ENCODE measurements at places on chromosomes 4 and X.

- no peak overlapping the region for H3K27ac ChIP-seq
- no peaks in the 10 kb centered on the region for H3K4me1 ChIP-seq
- H3K4me3 ChIP-seq, result no peak overlapping the region
- H3K27me3 ChIP-seq, result no peaks in the 10 kb centered on the region
- DNase-seq, result no peak
These were observed 1993.8 kb downstream of the ARAP2 start for GRCh38 chr4:34250562-34250961.

DNA sequence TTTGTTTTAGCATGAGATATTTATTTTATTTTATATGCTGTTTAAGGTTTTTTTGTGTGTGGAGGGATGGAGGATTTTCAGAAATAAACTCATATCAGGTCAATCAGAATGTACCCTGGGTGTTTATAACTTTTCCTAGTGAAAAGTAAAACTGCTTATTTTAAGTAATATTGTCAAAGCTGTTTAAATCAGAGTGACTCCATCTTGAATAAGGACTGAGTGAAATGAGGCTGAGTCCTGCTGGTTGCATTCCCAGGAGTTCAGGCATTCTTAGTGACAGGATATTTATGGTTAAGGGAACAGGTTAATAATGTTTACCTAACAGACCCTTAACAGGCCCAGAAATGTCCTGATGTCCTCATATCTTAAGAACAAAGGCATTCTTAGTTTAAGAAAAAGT lies 1160.9 kb upstream of the PCDH7 start:
- no peak for DNase-seq
- no peaks in the 10 kb centered on the region for H3K36me3 ChIP-seq
- H3K4me1 ChIP-seq, result no peaks in the 10 kb centered on the region
- H3K4me3 ChIP-seq, result no peak overlapping the region
- no peak overlapping the region for H3K27ac ChIP-seq

GRCh38 chrX:116801943-116802342 lies 339.2 kb upstream of the CT83 start:
- H3K27me3 ChIP-seq, result no peaks in the 10 kb centered on the region
- DNase-seq, result no peak
- H3K4me3 ChIP-seq, result no peak overlapping the region
- no peaks in the 10 kb centered on the region for H3K36me3 ChIP-seq
- no peaks in the 10 kb centered on the region for H3K4me1 ChIP-seq

DNA sequence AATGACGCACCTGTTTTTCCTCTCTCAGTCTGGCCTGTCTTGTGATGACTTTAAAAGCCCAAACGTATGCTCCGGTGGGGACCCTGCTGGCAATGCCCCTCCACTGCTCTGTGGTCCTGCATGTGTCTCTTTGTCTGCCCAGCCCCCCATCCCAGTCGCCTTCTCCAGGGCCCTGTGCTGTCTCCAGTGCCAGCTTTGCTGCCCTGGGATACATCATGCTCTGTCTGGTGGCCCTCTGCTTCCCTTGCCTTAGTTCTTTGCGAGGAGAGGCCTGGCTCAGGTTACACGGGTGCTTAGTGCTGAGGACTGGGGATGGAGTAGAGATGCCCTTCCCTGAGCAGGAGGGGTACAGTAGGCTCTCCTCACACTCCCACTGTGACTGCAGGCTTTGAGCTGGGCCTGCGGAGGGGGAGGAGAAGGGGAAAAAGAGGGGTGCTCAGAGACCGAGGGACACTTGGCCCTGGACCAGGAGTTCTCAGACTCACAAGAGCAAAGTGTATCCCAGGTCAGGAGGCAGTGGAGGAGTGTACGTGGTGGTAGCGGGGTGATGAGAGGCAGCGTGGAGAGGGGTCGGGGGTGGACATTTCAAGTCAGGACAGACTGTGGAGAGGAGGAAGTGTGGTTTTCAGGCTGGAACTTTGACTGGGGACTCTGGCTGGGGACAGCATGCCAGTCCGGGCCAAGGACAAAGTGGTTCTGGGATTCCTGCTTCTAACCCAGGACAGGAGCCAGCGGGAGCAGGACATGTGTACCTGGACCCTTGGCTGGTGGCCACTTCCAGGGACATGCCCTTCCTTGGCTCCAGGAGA lies 2.8 kb downstream of the APLN start:
- H3K36me3 ChIP-seq, result no peaks in the 10 kb centered on the region
- no peak for DNase-seq
- H3K27me3 ChIP-seq, result no peaks in the 10 kb centered on the region
- no peak overlapping the region for H3K4me3 ChIP-seq
- H3K27ac ChIP-seq, result no peak overlapping the region

DNA sequence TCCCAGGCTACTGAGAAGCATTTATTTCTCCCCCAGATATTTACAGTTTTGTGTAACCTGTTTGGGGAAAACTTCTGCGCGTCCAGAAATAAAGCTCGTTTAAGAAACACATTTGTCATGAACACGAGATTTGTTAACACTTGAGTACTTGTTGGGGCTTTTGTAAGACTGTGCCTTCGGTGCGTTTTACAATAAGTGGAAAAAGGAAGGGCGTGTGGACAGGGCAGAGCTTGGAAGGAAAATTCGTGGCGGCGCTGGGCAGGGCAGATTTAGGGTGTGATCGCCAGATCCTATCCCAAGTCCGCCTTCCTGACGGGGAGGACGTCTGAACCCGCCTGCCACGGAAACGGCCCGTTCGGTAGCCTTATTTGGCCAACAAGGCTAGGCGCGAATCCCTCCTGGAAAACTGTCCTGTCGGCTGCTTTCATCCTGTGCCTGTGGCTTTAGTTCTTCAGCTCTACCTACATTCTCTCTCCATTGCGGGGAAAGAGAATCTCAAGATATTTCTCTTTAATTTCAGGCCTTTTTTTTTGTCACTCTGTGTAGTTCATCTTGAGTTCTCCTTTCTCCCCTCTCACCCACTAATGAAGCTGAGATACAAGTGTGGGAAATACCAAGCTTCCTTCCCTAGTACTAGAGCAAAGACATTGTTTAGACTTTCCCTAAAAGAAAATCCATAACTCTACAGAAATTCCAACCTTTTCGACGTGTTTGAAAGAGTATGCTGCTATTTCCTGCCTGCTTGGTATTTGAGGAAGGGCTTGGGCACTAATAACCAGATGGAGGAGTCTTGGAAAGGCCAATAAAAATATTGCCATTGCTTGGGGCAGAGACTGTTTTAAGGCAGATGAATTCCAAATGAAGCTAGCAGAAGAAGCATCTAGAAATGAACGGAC lies 982 bp downstream of the PDLIM5 start:
- no peaks in the 10 kb centered on the region for H3K27me3 ChIP-seq
- H3K36me3 ChIP-seq, result peaks cover 3% of the 10 kb centered on the region
- H3K4me3 ChIP-seq, result peak overlapping the region; percentile 94

GRCh38 chr4:169815606-169816005 lies 57.9 kb upstream of the HPF1 start:
- no peaks in the 10 kb centered on the region for H3K27me3 ChIP-seq
- H3K4me1 ChIP-seq, result no peaks in the 10 kb centered on the region
- DNase-seq, result no peak
- no peak overlapping the region for H3K4me3 ChIP-seq
- H3K36me3 ChIP-seq, result no peaks in the 10 kb centered on the region
- H3K27ac ChIP-seq, result no peak overlapping the region

- H3K27me3 ChIP-seq, result no peaks in the 10 kb centered on the region
- H3K27ac ChIP-seq, result no peak overlapping the region
- DNase-seq, result no peak
- H3K4me3 ChIP-seq, result no peak overlapping the region
- H3K4me1 ChIP-seq, result no peaks in the 10 kb centered on the region
- no peaks in the 10 kb centered on the region for H3K36me3 ChIP-seq
These were observed 58.1 kb upstream of the HOPX start for GRCh38 chr4:56739066-56739777.

GRCh38 chr4:150769845-150770244 lies 187.9 kb downstream of the MAB21L2 start:
- no peak for DNase-seq
- H3K4me1 ChIP-seq, result no peaks in the 10 kb centered on the region
- no peak overlapping the region for H3K4me3 ChIP-seq
- no peak overlapping the region for H3K27ac ChIP-seq

DNA sequence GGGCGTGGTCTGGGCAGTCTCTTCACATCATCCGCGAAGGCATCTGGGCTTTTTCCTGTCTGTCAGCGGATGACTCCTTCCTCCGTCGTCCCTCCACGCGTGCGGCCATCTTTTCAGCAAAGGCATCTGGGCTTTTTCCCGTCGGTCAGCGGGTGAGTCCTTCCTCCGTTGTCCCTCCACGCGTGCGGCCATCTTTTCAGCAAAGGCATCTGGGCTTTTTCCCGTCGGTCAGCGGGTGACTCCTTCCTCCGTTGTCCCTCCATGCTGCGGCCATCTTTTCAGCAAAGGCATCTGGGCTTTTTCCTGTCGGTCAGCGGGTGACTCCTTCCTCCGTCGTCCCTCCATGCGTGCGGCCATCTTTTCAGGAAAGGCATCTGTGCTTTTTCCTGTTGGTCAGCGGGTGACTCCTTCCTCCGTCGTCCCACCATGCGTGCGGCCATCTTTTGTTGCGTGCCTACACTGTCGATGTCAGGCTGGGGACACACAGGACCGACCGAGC lies 12.3 kb upstream of the TMEM271 start:
- no peak for DNase-seq
- no peak overlapping the region for H3K27ac ChIP-seq
- H3K4me1 ChIP-seq, result no peaks in the 10 kb centered on the region
- no peaks in the 10 kb centered on the region for H3K27me3 ChIP-seq

DNA sequence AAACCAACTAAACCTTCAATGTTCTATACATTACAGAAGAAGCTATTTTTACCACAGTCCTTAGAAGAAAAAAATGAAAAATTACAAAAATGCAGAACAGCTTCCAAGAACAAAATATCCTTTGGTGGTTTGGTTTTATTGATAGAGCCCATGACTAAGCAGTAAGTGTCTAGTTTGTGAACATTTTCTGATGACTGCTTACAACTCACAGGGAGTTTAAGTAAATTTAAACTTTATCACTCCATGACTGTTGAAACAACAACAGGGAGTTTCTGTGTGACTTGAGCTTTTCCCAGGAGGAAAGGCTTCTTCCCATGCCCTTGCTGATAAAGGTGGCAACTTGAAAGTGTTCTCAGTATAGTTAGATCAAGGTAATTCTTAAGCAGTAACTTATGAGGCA lies 2.9 kb downstream of the PF4 start:
- no peaks in the 10 kb centered on the region for H3K27me3 ChIP-seq
- H3K27ac ChIP-seq, result no peak overlapping the region
- no peak overlapping the region for H3K4me3 ChIP-seq
- H3K4me1 ChIP-seq, result no peaks in the 10 kb centered on the region

DNA sequence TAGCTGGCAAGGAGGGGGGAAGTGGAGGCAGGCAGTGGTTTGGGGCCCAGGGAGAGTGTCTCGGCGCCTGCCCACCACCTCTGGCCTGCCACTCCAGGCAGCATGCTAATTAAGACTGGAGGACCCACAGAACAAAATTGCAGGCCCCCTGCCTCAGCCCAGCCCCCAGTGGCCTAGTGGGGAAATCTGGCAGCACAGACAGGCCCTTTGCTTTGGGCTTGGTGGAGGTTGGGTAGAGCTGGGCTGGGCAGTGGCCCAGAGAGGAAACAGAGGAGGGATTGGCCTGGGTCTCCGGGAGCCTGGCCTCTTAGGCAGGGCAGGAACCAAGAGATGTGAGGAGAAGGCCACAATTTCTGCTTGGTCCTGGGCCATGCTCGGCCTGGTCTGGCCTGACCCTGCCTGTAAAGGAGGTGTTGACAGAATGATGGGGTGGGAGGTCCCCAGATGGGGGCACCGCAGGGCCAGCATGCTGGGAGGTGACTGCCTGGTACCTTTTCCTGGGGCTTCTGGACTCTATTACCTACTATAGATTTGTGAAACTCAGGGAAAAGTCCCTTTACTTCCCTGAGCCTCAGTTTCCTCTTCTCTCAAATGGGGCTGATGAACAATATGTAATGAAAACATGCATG lies 92.4 kb upstream of the PJA1 start:
- H3K4me1 ChIP-seq, result no peaks in the 10 kb centered on the region
- no peak overlapping the region for H3K27ac ChIP-seq
- peak; percentile 40 for DNase-seq
- H3K4me3 ChIP-seq, result no peak overlapping the region
- no peaks in the 10 kb centered on the region for H3K36me3 ChIP-seq

GRCh38 chr4:53427366-53427765 lies 49.9 kb downstream of the FIP1L1 start:
- no peak overlapping the region for H3K4me3 ChIP-seq
- no peak for DNase-seq
- no peak overlapping the region for H3K27ac ChIP-seq
- no peaks in the 10 kb centered on the region for H3K4me1 ChIP-seq

- H3K4me3 ChIP-seq, result no peak overlapping the region
- H3K36me3 ChIP-seq, result no peaks in the 10 kb centered on the region
These were observed 644.8 kb upstream of the LCORL start for GRCh38 chr4:18666322-18666721.

DNA sequence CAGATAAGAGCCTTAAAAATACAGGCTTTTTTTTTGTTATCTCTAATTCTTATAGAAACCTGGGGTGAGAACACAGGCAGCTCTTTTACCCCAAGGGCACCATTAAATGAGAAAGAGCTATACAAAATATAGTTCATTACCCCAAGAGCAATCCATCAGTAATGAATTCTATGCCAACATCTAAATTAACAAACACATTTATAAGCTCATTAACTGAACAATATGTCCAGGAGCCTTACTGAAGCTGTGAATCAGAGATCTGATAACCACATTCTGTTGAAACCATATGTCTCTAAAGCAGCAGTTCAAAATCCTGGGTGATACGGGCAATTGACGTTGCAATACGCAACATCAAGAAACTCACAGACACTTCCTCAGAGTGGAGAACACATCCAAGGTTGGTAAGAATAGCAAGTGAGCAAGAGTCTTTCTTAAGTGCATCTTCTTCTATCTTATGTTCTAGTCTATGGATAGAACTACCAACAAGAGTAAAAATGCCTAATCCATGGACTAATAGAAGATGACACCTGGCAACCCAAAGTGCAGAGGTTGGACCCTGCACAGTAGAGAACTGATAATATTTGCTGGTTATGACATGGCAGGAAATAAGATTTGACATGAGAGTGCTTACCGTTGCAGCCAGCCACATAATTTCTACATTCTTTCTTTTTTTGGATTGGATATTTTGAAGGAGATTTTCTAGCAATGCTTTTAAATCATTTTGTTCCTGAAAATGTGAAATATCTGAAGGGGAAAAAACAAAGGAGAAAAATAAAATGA lies 449.3 kb downstream of the IL15 start:
- no peak overlapping the region for H3K4me3 ChIP-seq
- no peaks in the 10 kb centered on the region for H3K36me3 ChIP-seq
- no peak overlapping the region for H3K27ac ChIP-seq
- H3K27me3 ChIP-seq, result no peaks in the 10 kb centered on the region

DNA sequence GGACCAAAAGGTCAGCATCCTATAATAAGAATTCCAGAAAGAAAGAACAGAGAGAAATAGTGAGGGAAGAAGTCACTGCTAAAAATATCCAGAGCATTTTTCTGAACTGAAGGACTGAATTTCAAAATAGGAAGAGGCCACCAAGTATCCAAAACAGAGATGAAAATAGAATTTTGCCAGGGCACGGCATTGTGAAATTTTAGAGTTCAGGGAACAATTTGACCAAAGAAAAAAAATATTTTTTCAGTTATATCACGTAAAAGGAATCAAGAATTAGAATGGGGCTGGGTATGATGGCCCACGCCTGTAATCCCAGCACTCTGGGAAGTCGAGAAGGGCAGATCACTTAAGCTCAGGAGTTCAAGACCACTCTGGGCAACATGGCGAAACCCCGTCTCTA lies 65.4 kb downstream of the FGFBP1 start:
- no peaks in the 10 kb centered on the region for H3K4me1 ChIP-seq
- H3K36me3 ChIP-seq, result no peaks in the 10 kb centered on the region
- no peak overlapping the region for H3K27ac ChIP-seq
- no peaks in the 10 kb centered on the region for H3K27me3 ChIP-seq

Data from ascending aorta (tissue), 2 donors.